IMR-90 (cell line): ENCODE measurements at places on chromosomes 3 and 15. TPM values are rescaled to one million over a fixed set of nuclear protein-coding genes. Genes with fewer than 3 reads are reported as not detected.
A peak's percentile ranks its signal among the peaks of the same experiment; 100 is the strongest.

DNA sequence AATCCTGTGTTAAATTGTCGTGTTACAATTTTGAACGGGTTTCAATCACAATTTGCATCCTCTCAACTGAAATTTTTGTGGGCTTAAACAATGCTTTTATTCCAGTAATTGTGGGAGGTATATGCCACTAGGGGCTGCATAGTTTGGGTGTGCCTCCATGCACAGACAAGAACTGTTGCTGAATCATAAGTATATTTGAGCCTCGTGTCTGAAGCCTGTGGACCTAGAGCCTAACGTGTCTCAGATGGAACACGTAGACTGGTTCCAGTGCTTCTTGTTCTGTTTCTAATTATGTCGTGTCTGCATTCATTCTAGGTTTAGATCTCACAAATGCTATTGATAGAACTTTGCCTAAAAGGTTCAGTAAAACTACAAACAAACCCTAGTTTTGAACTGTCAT is 363.4 kb downstream of the RBMS3 start:
- no peak overlapping the region for H3K4me3 ChIP-seq
- H3K27ac ChIP-seq: no peak overlapping the region
- no peak for DNase-seq

DNA sequence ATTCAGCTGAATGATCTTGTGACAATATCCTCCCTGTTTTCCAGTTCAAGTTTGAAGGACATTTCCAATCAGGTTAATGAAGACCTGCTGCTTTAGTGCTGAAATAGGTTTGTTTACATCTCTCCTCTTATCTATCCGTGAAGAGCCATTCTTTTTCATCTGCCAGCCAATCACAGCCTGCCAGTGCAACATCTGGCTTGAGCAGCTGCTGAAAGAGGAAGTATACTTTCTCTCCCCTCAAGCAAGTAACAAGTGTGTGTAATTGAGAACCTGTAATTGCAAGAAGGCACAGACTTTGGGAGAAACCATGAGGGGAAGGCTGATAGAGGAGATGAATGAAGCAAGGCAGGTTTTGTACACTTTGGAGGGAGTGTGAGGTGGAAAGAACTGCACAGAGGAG is 404.3 kb downstream of the AGBL1 start:
- H3K4me3 ChIP-seq: no peak overlapping the region
- no peaks in the 10 kb centered on the region for H3K27me3 ChIP-seq
- no peak for DNase-seq
- no peak overlapping the region for H3K27ac ChIP-seq
- H3K4me1 ChIP-seq: no peaks in the 10 kb centered on the region

DNA sequence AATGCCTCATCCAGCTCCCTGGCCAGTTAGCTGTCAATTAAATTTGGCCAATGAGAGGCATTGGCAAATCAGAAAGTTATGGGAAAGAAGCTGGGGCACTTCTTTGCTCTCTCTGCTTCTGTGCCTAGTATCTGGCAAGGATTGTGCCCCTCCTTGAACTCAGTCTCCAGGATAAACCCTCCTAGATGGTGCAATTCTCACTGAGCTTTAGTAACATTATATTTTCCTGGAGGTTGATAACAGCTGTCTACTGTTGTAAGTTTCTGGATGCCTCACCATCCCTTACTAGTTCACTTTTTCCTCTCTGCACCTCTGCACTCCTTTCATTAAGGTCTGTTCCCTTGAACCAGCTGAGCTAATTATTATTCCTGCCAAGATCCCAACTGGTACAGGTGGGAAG is 329.5 kb downstream of the MFSD1 start:
- no peaks in the 10 kb centered on the region for H3K4me1 ChIP-seq
- H3K4me3 ChIP-seq: no peak overlapping the region
- H3K27me3 ChIP-seq: no peaks in the 10 kb centered on the region; the same call in 1 of the 2 replicates

DNA sequence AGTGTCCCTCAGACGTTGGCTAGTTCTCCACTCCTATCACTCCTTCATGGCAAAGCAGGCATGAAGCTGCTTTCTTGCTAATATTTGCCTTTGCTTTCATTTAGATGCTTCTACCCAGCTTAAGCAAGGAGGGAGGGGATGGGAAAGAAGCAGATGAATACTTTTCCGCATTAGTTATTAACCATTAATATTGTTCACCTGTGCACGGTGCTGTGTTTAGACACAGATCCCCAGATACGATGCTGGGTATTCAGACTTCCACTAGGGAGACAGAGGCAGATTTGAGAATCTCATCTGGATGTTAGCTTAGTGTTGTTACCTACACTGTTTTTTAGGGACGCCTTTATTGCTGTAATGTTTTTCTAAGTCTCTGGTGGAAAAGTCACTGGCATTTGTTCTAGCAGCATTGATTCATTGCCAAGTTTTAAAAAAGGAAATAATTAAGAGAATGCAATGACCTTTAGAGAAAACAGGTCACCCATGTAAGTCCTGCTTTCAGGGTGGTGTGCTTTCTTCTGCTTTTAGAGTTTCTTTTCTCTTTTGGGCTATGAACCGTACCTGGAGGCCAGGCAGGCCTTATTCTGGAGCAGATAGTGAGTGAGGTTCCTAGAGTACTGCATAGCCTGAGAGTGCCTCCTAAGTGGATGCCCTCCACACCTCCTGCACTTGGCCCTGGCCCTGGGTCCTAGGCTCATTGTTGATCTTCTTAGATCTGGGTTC is 55.5 kb downstream of the MYZAP start:
- no peaks in the 10 kb centered on the region for H3K4me1 ChIP-seq
- H3K27me3 ChIP-seq: peaks cover 9% of the 10 kb centered on the region
- no peak overlapping the region for H3K27ac ChIP-seq
- no peaks in the 10 kb centered on the region for H3K36me3 ChIP-seq

- no peak overlapping the region for H3K27ac ChIP-seq
- H3K4me3 ChIP-seq: no peak overlapping the region
- no peaks in the 10 kb centered on the region for H3K27me3 ChIP-seq
- peaks cover 26% of the 10 kb centered on the region for H3K36me3 ChIP-seq
- DNase-seq: no peak
Observed at GRCh38 chr3:69063636-69064035, 11.5 kb upstream of the TMF1 start.

DNA sequence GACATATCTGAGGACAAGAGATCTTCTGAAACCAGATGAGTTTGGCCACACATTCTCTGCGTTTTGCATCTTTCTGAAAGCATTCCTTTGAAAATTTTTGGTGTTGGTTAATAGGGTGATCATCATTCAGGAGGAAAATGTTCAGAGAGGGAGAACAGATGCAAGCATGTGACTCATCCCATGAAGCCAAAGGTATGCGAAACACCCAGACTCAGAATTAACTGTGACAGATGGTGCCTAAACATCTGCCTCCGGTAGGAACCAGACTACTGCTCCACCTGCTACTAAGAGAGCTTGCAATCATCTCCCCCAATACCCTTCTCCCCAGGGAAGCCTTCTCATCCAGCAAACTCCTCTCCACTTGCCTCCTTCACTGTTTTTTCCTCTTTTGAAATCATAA is 46.2 kb downstream of the TRIM69 start:
- H3K27ac ChIP-seq: no peak overlapping the region
- DNase-seq: no peak
- no peak overlapping the region for H3K4me3 ChIP-seq
- H3K4me1 ChIP-seq: no peaks in the 10 kb centered on the region

DNA sequence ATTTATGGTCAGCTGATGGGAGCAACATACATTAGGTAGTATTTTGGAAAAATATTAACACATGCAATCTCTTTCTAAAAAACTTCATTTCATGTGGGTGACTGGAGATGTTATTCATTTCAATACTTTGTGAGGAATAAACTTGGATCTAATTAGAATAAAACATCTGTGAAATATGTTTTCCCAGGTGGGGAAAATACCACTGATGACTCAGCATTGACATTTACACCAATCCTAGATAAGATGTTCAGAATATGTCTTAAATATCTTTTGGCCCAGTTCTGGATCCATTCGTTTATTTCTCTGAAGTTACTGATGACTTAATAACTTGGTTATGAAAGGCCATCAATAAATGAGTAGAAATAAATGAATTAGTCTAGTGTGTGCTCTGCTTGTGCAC is 247.6 kb downstream of the CHST2 start:
- no peak overlapping the region for H3K27ac ChIP-seq
- H3K36me3 ChIP-seq: no peaks in the 10 kb centered on the region
- DNase-seq: no peak

GRCh38 chr15:93165734-93166470 is 76.9 kb upstream of the RGMA start:
- H3K27me3 ChIP-seq: no peaks in the 10 kb centered on the region
- H3K36me3 ChIP-seq: no peaks in the 10 kb centered on the region
- no peak overlapping the region for H3K4me3 ChIP-seq
- no peaks in the 10 kb centered on the region for H3K4me1 ChIP-seq
- DNase-seq: no peak

GRCh38 chr3:65094723-65095122 is 406.9 kb upstream of the ADAMTS9 start:
- H3K4me3 ChIP-seq: no peak overlapping the region
- H3K27me3 ChIP-seq: no peaks in the 10 kb centered on the region
- H3K4me1 ChIP-seq: no peaks in the 10 kb centered on the region
- DNase-seq: no peak

- H3K36me3 ChIP-seq: peaks cover 7% of the 10 kb centered on the region; the same call in 1 of the 2 replicates
- H3K27me3 ChIP-seq: no peaks in the 10 kb centered on the region
- H3K27ac ChIP-seq: no peak overlapping the region
- no peak overlapping the region for H3K4me3 ChIP-seq
- no peak for DNase-seq
- peaks cover 16% of the 10 kb centered on the region for H3K4me1 ChIP-seq
Observed at GRCh38 chr3:172107403-172107802, 68.0 kb downstream of the FNDC3B start.

- H3K4me3 ChIP-seq: peak overlapping the region; percentile 56
- H3K4me1 ChIP-seq: peaks cover 2% of the 10 kb centered on the region; the same call in 1 of the 2 replicates
- H3K27ac ChIP-seq: peak overlapping the region; percentile 85
- H3K36me3 ChIP-seq: peaks cover 3% of the 10 kb centered on the region; the same call in 1 of the 2 replicates
- peak; percentile 87 for DNase-seq
Observed at GRCh38 chr3:112560721-112561483, 860 bp downstream of the ATG3 start.

GRCh38 chr15:91849180-91849579 is 4.3 kb upstream of the SLCO3A1 start:
- H3K36me3 ChIP-seq: no peaks in the 10 kb centered on the region
- no peak overlapping the region for H3K27ac ChIP-seq
- DNase-seq: no peak
- H3K27me3 ChIP-seq: peaks cover 5% of the 10 kb centered on the region; the same call in 1 of the 2 replicates
- peaks cover 5% of the 10 kb centered on the region; the same call in 1 of the 2 replicates for H3K4me1 ChIP-seq

- DNase-seq: no peak
- no peak overlapping the region for H3K27ac ChIP-seq
- no peaks in the 10 kb centered on the region for H3K36me3 ChIP-seq
- H3K4me3 ChIP-seq: no peak overlapping the region
Observed at GRCh38 chr3:39202094-39202493, 9.7 kb upstream of the XIRP1 start.

- H3K4me3 ChIP-seq: no peak overlapping the region
- H3K27me3 ChIP-seq: no peaks in the 10 kb centered on the region
- H3K36me3 ChIP-seq: no peaks in the 10 kb centered on the region
Observed at GRCh38 chr3:134315286-134316106, 58.8 kb downstream of the AMOTL2 start.

- no peaks in the 10 kb centered on the region for H3K36me3 ChIP-seq
- H3K27me3 ChIP-seq: no peaks in the 10 kb centered on the region
- DNase-seq: peak; percentile 41
- H3K4me3 ChIP-seq: no peak overlapping the region
- H3K4me1 ChIP-seq: no peaks in the 10 kb centered on the region
Observed at GRCh38 chr3:24296441-24297205, 198.0 kb downstream of the THRB start.

- H3K27ac ChIP-seq: peak overlapping the region; percentile 82
- H3K4me1 ChIP-seq: peaks cover 18% of the 10 kb centered on the region
- no peaks in the 10 kb centered on the region for H3K27me3 ChIP-seq
- peak; percentile 59 for DNase-seq
Observed at GRCh38 chr3:170358042-170359010, 811 bp downstream of the SKIL start.

Gene NEO1
- 16.3 and 18.3 TPM in 2 replicates for total RNA-seq

Gene NECTIN3
- 155 and 182 TPM in 2 replicates for total RNA-seq

Gene SGO1
- 5.2 and 8.1 TPM in 2 replicates for total RNA-seq

Gene ARPC4
- 383 and 405 TPM in 2 replicates for total RNA-seq

Gene SEMA6D
- 17.4 and 18.3 TPM in 2 replicates for total RNA-seq

Gene SLC28A2
- total RNA-seq: not detected in 2 replicates

Gene FETUB
- total RNA-seq: not detected in 2 replicates
